ENCODE measurements at places on chromosomes 2 and 18.

DNA sequence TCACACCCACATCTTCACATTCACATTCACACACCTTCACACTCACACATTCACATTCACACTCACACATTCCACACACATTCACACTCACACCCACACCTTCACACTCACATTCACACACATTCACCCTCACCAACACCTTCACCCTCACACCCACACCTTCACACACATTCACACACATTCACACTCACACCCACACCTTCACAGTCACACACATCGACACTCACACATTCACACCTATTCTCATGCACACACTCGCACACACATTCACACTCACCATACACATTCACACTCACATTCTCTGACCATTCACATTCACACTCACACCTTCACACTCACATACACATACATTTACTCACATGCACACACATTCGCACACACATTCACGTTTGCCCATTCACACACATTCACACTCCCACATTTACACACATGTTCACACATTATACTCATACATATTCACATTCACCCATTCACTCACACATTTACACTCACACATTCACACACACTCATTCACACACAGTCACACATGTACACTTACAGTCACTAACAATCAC, 62.7 kb downstream of the BIN1 start:
- no peak for DNase-seq

- no peak for DNase-seq
Observed at GRCh38 chr2:238789317-238789806, 58.5 kb upstream of the TWIST2 start.

- no peak for DNase-seq
Observed at GRCh38 chr2:173631127-173631460, 276.4 kb downstream of the CDCA7 start.

DNA sequence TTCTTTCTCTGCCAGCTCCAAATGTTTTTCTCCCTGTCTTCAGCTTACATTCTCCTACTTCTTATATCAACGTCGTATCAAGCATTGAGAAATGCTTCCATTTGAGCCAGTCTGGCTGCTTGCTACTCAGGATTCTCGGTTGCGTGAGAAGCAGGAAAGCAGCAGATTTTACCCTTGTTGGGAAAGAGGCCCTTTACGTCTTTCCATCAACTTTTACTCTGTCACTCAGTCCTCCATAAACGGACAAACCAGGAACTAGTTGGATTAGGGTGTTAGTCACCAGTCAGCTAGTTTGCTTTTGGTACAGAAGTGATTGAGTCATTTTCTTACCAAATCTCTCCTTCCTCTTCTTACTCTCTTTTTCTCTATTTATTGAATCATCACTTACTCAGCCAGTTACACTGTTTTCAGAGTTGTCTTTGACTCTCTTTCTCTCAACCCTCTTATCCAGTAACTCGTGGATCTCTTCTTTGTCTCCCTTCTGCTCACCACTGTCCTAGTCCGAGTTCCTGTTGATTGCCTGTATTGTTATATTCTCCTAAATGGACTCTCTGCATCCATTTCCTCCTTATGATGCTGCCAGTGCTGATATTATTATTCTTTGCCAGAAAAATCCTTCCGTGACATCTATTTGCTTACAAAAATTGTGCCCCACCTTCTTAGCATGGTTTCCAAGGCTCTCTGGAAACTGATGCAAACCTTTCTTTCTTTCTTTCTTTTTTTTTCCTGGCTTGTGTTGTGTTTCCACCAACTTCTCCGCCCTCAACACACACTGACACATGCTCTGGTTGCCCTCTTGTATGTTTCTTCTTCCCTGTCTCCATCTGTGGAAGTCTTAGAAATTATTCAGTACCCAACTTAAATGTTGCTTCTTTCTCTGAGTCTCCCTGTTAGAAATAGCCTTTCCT, 61.5 kb downstream of the VRK2 start:
- no peak for DNase-seq

DNA sequence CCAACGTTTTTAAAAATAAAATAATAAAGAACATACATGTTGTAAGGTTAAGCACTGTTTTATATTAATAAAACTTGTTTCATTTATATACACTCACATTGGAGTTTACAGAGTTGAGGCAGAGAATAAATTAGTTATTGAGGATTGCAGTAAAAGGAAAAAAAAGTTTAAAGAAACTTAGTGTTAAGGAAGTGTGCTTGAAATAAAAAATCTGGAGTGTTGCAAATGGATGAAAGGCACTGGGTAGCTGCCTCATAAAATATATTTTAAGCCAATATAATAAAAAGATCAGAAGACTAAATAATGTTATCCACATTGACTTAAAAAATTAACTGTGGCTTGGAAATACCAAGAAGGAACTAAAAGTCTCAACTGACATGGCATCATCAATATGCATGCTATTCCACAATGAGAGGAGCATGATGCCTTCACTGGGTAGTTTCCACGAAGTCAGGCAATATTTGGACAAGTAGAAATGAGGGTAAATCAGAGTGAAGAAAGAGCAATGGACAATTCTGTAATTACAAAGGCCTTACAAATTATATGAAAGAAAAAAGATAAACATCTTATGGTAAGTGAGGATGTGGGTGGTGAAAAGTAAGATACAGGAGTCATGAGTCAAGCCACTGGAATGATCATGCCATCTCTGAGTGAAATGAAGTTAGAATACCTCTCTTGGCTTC, 2.5 kb downstream of the GALNT3 start:
- DNase-seq, result no peak

DNA sequence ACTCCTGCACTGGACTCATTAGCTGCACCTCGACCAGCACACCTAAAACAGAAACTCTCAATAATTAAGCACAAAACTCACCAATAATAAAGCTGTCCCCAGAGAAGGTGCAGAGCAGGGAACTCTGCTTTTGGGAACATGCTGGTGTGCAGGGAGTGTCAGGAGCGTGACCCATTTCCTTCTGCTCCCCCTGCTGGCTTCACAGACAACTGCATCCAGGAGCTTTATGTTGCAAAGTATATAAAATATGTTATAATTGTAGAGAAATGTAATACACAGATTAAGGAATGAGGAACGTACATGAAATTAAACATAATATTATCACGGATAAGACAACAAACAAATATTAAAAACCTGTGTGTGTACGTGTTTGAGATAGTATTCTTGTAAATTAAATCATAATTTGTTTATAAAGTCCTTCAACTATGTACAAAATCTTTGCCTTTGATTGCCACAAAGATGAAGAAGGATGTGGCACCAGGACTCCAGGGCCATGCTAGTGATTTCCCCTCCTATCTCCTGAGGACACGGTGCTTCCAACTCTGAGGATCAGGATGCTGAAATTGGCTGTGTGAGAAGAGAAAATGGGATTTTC, 68.6 kb upstream of the MAL start:
- peak; percentile 12 for DNase-seq
